ENCODE measurements at places on chromosomes 16 and 17.

DNA sequence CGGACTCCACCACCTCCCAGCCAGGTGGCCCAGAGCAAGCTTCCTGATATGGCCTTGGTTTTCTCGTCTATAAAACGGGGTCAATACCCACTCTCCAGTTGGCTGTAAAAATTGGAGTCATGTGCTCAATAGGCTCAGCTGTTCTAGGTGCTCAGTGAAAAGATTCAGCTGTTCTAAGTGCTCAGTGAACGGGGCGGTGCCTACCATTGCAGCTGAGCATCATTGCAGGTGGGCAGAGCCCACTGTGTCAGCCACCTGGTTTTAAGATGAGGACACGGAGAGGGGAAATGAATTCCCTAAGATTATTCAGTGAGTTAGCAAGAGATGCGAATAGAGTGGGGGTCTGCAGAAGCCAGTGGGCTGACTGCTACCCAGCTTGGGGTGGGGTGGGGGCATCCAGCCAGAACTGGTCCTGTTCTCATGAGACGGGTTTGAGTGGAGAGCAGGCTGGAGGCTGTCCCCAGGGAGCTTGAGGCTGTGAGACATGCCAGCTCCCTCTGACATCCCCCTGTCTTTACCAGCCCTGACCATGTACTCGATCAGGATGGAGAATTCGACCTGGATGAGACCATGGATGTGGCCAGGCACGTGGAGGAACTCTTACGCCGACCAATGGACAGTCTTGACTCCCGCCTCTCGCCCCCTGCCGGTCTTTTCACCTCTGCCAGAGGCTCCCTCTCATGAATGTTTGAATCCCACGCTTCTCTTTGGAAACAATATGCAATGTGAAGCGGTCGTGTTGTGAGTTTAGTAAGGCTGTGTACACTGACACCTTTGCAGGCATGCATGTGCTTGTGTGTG, 21.9 kb downstream of the STAT5A start:
- no peak for DNase-seq

GRCh38 chr17:29710891-29711418, 88.2 kb upstream of the CORO6 start:
- DNase-seq = no peak

- DNase-seq = no peak
Measured at GRCh38 chr17:82457929-82458178, 687 bp upstream of the NARF start.

DNA sequence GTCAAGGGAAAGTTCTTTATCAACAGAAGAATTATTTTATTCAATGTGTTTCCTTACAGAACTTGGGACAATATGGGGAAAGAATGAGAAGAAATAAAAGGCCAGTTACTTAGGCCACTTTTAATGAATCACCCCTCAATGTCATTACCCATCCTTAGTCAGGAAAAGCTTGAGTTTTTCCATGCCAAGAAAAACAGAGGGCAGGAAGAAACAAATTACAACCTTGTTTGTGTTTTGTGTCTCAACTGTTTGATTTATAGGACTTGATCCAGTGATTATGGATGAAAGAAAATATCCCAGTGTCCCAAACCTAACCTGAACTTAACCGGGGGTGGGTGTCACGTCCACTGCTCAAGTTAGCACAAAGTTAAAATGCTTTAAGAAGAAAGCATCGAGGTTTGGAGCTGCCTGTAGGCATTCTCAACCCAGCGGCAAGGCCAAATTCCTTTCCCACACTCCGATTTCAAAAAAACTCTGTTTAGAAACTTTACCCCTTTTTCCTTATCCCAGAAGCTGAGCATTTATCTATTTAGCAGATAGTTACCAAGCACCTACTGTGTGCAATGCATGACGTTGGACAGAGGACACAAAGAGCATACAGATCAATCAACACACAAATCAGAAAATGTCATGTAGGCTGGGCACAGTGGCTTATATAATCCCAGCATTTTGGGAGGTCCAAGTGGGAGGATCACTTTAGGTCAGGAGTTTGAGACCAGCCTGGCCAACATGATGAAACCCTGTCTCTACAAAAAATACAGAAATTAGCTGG, 14.0 kb upstream of the CYB5B start:
- no peak for DNase-seq

GRCh38 chr16:8583199-8583598, 7.1 kb downstream of the TMEM114 start:
- no peak for DNase-seq

GRCh38 chr17:20010099-20010863, 1.1 kb downstream of the SPECC1 start:
- DNase-seq = no peak

GRCh38 chr16:68356919-68357286, 46.1 kb downstream of the PRMT7 start:
- no peak for DNase-seq

DNA sequence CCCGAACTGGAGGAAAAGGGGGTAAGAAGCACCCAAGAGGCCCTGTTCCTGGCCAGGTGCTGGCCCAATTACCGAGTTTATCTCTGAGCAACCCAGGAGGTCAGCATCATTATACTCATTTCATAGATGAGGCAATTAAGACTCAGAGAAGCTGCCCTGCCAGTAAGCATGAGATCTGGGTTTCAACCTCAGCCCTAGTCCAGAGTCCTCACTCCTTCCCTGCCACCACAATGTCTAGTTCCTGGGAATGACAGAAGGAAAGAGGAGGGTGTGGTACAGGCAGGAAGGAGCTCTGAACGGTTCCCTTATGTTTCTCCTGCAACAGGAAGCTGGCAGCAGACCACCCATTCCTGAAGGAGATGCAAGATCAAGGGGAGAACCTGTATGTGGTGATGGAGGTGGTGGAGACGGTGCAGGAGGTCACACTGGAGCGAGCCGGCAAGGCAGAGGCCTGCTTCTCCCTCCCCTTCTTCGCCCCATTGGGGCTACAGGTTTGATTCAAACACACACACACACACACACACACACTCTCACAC, 7.4 kb downstream of the GSDMA start:
- DNase-seq = no peak

DNA sequence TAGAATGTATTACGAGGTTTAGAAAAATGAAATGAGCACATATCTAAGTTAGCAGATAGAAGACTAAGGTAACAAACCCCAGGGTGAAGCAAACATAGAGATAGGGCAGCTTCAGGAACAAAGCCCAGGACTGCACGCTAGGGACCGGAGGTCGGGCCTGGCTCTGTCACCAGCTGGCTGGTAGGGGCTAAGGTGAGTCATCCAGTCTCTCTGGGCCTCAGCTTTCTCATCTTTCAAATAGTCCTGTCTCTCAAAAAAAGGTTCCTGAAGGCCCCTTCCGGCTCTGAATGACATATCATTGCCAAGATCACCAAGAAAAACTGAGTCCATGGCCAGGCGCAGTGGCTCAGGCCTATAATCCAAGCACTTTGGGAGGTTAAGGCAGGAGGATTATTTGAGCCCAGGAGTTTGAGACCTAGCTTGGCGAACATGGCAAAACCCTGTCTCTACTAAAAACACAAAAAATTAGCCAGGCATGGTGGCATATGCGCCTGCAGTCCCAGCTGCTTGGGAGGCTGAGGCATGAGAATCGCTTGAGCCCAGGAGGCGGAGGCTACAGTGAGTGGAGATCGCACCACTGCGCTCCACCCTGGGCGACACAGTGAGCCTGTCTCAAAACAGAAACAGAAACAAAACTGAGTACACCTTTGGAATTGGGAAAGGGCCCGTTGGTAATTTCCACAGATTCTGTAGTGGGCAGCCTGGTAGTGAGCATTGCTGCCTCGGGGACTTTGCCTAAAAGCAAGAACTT, 26.0 kb downstream of the PKD1L3 start:
- DNase-seq = no peak

DNA sequence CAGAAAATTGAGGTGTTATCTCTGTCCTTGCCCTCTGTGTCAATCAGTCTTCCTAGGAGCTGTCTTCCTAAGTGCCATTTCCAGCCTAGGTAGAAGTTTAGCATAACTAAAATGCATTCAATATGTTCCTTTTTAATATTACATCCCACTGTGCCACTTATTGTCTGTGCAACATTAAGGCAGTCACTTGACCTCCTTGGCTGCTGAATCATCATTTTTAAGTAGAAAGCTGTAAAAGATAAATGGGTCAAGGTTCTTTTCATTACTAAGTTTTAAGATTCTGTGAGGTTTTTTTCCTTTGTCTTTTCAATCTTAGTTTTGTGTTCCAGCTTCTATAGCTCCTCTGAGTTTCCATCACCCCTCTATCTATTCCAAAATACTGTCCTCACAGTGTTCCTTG, 371.9 kb upstream of the SOX9 start:
- no peak for DNase-seq

GRCh38 chr17:80169784-80170500, at the start of gene CARD14:
Gene CARD14 (plus strand): TSS chr17:80170030. CDS start chr17:80181439, 11,409 bp downstream.
- no peak for DNase-seq

GRCh38 chr17:16472539-16472938, 19.5 kb downstream of the LRRC75A start:
- DNase-seq = no peak

DNA sequence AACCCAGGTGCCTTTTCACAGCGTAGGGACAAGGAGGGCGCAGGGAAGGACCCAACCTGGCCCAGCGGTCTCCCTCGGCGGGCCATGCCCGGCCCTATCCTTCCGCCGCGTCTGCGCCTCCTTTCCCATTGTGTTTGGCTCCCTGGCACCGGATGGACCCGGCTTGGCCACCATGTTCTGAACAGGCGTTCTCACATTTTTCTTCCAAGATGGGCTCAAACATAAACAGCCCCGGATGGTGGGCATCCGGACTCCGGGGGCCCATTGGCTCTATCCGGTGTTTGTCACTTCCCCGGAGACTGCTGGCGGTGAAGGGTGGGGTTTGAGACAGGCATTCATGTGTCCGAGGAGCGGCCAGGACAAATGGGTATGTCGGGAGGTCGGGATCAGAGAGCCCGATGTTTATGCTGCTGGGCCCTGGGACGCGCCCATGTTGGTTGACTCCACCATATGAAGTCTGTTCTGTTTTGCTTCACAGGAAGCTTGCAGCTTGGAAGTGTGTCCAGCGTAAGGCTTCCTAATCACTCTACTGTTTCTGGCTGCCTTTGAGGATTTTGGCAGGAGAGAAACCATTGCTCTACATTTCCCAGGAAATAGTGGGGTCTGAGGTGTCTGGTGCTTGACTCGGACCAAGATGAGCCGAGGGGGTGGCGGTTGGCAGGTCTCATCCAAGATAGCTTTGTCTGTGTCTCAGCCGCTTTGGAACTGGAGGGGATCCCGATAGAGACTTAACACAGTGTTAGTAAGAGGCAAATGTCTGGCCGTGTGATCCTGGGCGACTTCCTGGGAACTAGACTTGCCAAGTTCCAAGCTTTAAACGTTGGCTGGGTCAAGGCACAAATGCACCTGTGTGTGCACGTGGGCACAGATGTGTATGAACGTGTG, 188.3 kb downstream of the IRF8 start:
- no peak for DNase-seq

GRCh38 chr17:48678141-48678971, 44.0 kb downstream of the PRAC1 start:
- DNase-seq = no peak

DNA sequence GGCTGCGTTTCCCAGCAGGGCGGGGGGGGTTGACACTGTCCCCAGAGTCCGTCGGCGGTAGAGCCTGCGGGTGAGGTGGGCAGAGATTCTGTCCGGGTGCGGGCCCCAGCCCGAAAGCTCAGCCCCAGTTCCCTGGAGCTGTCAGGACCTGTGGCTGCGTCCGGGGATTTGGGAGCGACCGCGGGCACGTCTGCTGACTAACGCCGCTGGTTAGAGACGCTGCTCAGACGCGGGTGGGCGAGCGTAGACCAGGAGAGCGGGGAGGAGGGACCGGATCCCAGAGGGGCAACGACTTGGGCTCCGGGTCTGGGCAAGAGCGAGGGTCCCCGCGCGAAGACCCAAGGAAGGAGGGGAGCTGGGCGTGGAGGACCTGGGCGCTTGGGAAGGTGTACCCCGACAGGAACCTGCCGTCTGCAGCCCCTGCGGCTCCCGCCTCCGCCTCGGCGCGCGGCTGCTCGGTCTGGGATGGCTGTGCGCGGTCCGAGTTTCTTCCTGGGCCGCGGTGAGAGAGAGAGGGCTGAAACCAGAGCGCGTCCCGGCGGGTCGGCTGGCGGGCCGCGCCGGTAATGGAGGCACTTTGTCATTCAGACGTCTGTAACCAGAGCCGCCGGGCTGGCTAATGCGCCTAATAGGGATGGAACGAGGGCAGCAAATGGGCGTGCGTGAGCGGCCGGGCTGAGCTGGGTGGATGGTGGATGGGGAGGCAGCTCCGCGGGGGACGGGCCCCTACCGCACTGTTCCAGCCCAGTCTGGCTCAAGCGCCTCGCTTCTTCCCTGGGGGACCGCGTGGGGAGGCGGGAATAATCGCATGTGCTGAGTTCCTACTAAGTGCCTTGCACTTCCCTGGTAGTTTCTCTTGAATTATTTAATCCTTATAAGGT, 2.3 kb downstream of the NGFR start:
- no peak for DNase-seq

- DNase-seq = no peak
Measured at GRCh38 chr17:74738051-74738996, 1.3 kb downstream of the RAB37 start.

DNA sequence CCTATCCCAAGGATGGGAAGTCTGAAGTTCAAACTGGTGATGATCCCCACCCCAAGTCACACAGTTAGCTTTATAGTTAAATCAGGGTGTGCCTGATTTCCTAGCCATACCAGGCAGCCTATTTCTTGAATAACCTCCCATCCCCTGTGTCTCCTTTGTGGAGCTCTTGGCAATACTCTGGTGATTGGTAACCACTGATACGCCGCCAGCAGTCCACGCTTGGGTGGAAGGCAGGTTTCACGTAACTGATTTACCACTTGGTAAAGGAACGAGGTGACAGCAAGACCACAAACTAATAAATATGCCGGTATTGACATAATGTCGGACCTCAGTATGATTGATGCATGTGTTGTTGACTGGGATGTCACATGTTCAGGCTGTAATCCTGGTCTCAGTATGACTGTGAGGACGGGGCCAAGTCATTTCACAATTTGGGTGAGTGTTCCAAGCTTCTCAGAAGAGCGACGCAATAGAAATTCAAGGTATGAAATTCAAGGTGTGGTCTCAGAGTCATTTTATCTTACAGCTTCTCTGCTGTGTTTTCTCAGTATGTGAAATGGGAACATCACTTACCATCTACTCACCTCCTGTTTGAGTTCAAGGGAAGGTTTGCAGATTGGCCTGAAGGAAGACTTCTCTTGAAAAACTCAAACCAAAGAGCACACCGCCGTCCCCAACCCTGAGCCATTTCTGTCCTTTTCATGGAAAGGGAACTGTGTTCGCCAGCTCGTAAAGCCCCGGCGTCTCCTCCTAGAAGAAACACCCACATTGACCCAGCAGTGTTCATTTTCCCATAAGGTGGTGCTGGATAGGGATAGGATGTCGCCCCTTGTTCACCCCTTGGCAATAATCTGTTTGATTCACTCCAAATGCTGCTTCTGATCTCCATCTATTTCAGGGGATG, 678.9 kb downstream of the WWOX start:
- no peak for DNase-seq

GRCh38 chr17:40611840-40612474, 35.7 kb downstream of the SMARCE1 start:
- DNase-seq = no peak

Data from vagina (tissue), 2 donors.